ENCODE measurements at places on chromosomes 5 and 9. TPM values are rescaled to one million over a fixed set of nuclear protein-coding genes. Genes with fewer than 3 reads are reported as not detected.

DNA sequence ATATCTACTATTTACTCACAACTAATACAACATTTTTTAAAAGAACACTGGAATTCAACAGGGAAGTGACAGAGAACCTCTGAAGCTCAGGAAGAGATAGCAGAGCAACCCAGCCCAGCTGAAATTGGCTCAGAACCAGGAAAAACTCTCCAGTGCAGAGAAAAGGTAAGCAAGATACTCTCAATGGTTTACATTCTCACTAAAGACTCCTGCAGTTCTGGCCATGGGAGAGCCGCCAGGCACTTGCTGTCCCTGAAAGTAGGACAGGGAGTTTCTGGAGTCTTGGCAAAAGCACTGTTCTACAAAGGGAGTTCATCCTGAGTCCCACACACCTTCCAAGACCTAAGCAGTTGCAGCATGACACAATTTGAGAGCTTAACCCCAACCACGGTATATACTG is 330.8 kb downstream of the TRIM36 start:
- no peak for DNase-seq
- no peaks in the 10 kb centered on the region for H3K4me1 ChIP-seq
- no peaks in the 10 kb centered on the region for H3K27me3 ChIP-seq
- H3K27ac ChIP-seq, result no peak overlapping the region
- H3K4me3 ChIP-seq, result no peak overlapping the region

DNA sequence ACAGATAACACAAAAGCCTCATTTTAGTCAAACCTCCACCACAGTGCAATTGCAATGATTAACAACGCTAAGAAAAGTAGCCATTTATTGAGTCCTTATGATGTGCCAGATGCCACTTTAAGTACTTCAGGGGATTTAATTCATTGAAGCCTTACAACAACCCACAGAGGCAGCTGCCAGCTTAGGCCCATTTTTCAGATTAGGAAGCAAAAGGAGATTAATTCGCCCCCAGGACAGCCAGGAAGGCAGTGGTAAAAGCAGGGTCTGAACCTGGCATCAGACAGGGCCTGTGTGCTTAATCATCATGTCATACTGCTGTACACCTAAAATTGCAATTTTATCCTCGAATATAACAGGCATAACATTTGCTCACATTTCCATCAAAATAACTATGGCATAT is 23.9 kb downstream of the MED27 start:
- no peaks in the 10 kb centered on the region for H3K4me1 ChIP-seq
- H3K27me3 ChIP-seq, result no peaks in the 10 kb centered on the region
- no peak overlapping the region for H3K27ac ChIP-seq
- H3K4me3 ChIP-seq, result no peak overlapping the region
- DNase-seq, result no peak

DNA sequence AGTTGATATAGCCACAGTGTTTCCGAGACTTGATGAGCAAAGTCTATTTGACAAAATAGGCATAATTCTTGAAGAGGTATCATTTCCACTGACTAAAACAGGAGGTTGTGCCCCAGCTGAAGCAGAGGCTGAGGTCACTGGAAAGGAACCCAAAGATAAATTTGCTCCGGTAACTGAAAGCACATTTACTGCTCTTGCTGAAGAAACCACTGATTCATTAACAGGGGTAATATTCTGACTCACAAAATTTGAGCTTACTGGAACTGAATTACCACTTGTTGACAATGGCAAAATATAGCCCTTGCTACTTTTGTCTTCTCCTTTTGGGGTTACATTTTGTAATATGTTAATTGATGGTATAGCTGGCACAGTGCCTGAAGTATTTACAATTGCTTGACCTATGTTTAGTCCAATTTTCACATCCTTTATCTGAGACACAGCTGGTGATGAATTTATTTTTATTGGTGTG is 30.2 kb downstream of the MLANA start:
- DNase-seq, result no peak
- no peak overlapping the region for H3K4me3 ChIP-seq
- no peak overlapping the region for H3K27ac ChIP-seq
- H3K27me3 ChIP-seq, result no peaks in the 10 kb centered on the region
- H3K36me3 ChIP-seq, result no peaks in the 10 kb centered on the region

- H3K4me3 ChIP-seq, result no peak overlapping the region
- no peaks in the 10 kb centered on the region for H3K27me3 ChIP-seq
- no peaks in the 10 kb centered on the region for H3K36me3 ChIP-seq
- H3K4me1 ChIP-seq, result no peaks in the 10 kb centered on the region
- DNase-seq, result no peak
These were observed 1272.0 kb upstream of the ACO1 start for GRCh38 chr9:31112491-31112890.

- no peaks in the 10 kb centered on the region for H3K36me3 ChIP-seq
- H3K4me3 ChIP-seq, result no peak overlapping the region
- H3K27me3 ChIP-seq, result no peaks in the 10 kb centered on the region
- H3K4me1 ChIP-seq, result no peaks in the 10 kb centered on the region
- DNase-seq, result no peak
These were observed 2.5 kb downstream of the OR13F1 start for GRCh38 chr9:104506565-104506964.

- peaks cover 10% of the 10 kb centered on the region for H3K4me1 ChIP-seq
- H3K36me3 ChIP-seq, result no peaks in the 10 kb centered on the region
- no peak for DNase-seq
- H3K27ac ChIP-seq, result no peak overlapping the region
- H3K4me3 ChIP-seq, result no peak overlapping the region
- H3K27me3 ChIP-seq, result no peaks in the 10 kb centered on the region
These were observed 184.4 kb downstream of the CD180 start for GRCh38 chr5:67012171-67012570.

DNA sequence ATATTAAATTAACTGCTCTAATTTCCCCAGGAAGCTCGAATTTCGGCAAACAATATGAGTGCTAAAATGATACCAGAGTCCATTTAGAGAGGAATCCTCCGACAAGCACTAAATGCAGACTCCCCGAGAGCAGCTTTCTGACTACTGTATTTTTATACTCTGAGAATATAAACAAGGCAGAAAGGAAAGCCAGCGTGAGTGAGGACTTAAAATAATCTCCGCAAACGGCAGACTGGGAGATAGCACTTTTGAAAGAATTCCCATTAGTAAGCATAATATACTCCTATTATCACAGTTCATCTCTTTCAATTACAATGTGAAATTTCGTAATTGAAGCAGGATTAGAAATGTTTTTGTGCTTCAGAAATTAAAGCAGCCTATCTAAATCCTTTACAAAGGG is 269.4 kb upstream of the PANK3 start:
- no peak overlapping the region for H3K4me3 ChIP-seq
- no peaks in the 10 kb centered on the region for H3K27me3 ChIP-seq
- peaks cover 1% of the 10 kb centered on the region for H3K4me1 ChIP-seq
- H3K36me3 ChIP-seq, result no peaks in the 10 kb centered on the region
- H3K27ac ChIP-seq, result no peak overlapping the region

GRCh38 chr9:24007185-24007584 is 181.1 kb upstream of the ELAVL2 start:
- no peak overlapping the region for H3K27ac ChIP-seq
- H3K4me3 ChIP-seq, result no peak overlapping the region
- no peaks in the 10 kb centered on the region for H3K36me3 ChIP-seq

DNA sequence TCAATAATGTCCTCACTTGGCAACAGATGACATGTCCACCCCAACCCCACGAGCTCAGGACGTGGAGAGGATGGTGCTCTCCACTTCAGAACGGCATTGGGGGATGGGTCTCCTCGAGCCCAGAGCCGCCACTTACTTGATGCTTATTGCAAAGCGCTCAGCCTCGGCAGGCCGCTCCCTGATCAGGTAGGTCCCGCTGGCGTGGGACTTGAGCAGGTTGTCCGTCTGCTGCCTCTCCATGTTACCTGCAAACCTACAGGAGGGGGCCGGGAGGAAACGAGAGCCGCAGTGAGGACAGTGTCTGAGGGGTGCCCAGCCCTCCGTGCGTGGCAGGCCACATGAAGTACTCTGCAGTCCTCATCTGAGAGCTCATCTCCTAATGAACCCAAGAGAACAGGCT is 36.6 kb upstream of the SARDH start:
- DNase-seq, result peak; percentile 11
- no peaks in the 10 kb centered on the region for H3K27me3 ChIP-seq
- peaks cover 2% of the 10 kb centered on the region for H3K4me1 ChIP-seq
- no peak overlapping the region for H3K4me3 ChIP-seq
- H3K27ac ChIP-seq, result no peak overlapping the region

GRCh38 chr9:73649552-73649951 is 497.9 kb downstream of the ANXA1 start:
- no peaks in the 10 kb centered on the region for H3K27me3 ChIP-seq
- no peaks in the 10 kb centered on the region for H3K4me1 ChIP-seq
- no peak for DNase-seq
- no peak overlapping the region for H3K27ac ChIP-seq
- H3K36me3 ChIP-seq, result no peaks in the 10 kb centered on the region

DNA sequence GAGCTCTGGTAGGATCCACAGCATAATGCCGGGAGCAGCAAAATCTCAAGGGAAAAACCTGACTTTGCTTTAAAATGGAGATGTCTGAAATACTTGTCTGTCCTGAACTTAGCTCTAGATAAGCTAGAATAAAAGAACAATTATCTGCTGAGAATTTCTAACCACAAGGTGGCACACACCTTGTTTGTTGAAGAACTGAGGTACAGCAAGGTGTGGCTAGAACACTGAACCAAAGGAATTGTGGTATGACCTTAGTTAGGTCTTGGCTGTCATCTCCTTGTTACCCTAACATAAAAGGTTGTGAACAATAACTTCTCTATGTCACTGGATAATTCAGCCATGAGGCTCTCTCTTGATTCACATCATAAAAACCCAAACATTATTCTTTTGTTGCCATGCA is 72.3 kb upstream of the ANXA1 start:
- H3K27ac ChIP-seq, result no peak overlapping the region
- no peaks in the 10 kb centered on the region for H3K36me3 ChIP-seq
- no peaks in the 10 kb centered on the region for H3K27me3 ChIP-seq
- no peak for DNase-seq

GRCh38 chr9:120891245-120891883 is 14.4 kb upstream of the PHF19 start:
- no peaks in the 10 kb centered on the region for H3K36me3 ChIP-seq
- DNase-seq, result no peak
- H3K4me1 ChIP-seq, result peaks cover 5% of the 10 kb centered on the region
- no peak overlapping the region for H3K27ac ChIP-seq
- H3K27me3 ChIP-seq, result no peaks in the 10 kb centered on the region

DNA sequence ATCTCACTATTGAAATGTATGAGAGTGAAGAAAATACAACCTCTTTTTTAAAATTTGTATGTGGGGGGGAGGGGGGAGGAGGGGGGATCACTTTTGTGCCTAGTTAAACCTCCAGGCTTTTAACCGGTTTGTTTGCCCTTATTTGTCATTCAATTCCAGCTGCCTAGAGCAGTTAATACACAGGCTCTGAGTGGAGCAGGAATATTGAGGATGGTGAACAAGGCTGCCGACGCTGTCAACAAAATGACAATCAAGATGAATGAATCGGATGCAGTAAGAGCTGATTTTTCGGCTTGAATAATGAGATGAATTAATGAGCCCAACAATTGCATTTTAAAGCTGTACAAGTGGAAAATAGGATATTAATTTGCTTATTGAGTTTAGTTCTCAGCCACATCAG is 28.7 kb upstream of the SNX24 start:
- no peak overlapping the region for H3K4me3 ChIP-seq
- no peaks in the 10 kb centered on the region for H3K27me3 ChIP-seq
- H3K36me3 ChIP-seq, result no peaks in the 10 kb centered on the region
- no peak overlapping the region for H3K27ac ChIP-seq
- H3K4me1 ChIP-seq, result no peaks in the 10 kb centered on the region

GRCh38 chr9:136488247-136489214 is 5.7 kb upstream of the SEC16A start:
- H3K36me3 ChIP-seq, result no peaks in the 10 kb centered on the region
- H3K4me1 ChIP-seq, result peaks cover 6% of the 10 kb centered on the region
- no peaks in the 10 kb centered on the region for H3K27me3 ChIP-seq
- H3K27ac ChIP-seq, result no peak overlapping the region

DNA sequence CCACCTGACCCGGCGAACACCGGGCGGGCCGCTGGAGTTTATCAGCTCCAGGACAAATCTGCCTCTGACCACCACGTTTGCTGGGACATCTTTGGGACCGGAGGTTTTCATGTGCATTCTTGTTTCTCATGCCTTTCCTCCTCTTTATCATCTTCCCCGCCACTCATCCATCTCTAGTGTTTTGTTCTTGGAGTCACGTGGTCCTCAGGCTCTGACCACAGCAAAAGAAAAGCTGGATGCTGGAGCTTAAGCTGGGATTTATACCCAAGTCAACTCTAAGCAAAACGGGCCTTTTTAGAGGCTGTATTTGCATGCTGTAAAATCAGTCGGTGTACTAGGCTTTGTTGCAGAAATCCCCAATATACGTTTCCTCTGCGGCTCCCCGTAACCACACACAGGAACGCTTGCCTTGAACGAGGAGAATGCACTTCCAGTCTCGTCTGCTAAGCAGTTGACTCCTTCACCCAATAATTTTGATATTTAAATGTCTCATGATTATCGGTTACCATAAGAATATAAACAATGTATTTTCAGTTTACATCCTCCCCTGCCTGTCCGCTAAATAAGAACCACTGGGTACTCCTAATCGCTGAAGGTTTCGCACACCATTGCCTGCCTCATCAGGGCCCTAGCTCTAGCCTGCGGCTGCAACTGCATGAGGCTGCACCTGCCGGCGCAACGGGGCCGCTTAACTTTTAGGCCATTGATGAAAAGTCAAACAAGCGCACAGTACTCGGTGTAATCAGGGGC is 560 bp upstream of the NDUFS6 start:
- H3K4me3 ChIP-seq, result peak overlapping the region; percentile 95
- DNase-seq, result no peak
- peaks cover 7% of the 10 kb centered on the region for H3K4me1 ChIP-seq
- no peaks in the 10 kb centered on the region for H3K27me3 ChIP-seq

DNA sequence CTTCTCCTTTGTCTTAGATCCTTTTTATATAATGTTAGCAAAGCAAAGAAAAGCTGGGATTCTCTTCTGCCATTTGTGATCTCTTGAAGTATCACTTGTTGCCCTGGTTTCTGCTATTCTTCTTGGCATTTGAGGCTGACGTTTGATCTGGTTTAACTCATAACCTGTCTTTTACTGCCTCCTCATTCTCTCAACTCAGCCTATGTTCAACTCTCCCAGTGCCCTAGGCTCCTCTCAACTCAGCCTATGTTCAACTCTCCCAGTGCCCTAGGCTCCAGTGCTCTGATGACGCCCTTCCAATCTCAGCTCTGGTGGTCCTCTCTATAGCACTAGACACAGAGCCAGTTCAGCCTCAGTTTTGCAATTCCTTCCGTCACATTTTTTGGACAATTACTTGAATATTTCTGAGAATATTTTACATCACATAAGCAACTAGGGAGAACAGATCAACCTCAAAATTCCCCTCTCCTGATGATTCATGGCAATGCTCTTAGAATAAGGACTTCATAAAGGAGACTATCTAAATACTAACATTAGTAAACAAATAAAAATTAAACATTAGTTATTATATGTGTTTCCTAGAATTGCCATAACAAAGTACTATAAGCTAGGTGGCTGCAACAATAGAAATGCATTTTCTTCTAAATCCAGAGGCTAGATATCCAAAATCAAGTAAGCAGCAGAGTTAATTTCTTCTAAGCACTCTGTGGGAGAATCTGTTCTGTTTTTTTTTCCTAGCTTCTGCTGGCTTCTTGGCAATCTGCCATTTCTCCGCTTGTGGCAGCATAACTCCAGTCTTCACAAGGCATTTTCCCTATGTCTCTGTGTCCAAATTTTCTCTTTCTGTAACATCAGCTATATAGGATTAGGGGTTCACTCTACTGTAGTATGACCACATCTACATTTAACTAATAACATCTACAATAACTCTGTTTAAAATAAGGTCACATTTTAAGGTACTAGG is 662.1 kb upstream of the FTMT start:
- H3K4me1 ChIP-seq, result no peaks in the 10 kb centered on the region
- H3K27ac ChIP-seq, result no peak overlapping the region
- no peaks in the 10 kb centered on the region for H3K36me3 ChIP-seq
- no peak overlapping the region for H3K4me3 ChIP-seq

Gene IFNA21
- polyA plus RNA-seq, result not detected

Gene NFX1
- 18.5 TPM for polyA plus RNA-seq

Gene SLC6A7
- not detected for polyA plus RNA-seq

Gene INSL6
- polyA plus RNA-seq, result not detected

Gene C9orf153
- polyA plus RNA-seq, result 0.37 TPM

Gene BTNL3
- not detected for polyA plus RNA-seq
